Activated CD4-positive, alpha-beta T cell treated with anti-CD3 and anti-CD28 coated beads, Interleukin-2, amount 50 U/mL, for 4 hours (primary cell): ENCODE measurements at places on chromosomes 4 and X.

- no peak for DNase-seq
Observed at GRCh38 chrX:135625995-135626394, 87.4 kb upstream of the CT45A1 start.

GRCh38 chr4:16224264-16225166 lies 1.8 kb downstream of the TAPT1 start:
- DNase-seq = no peak

- DNase-seq = no peak
Observed at GRCh38 chr4:151718984-151719955, 41.5 kb downstream of the GATB start.

GRCh38 chrX:20267931-20268701 lies 1.4 kb upstream of the RPS6KA3 start:
- no peak for DNase-seq

GRCh38 chr4:105624530-105624929 lies 72.1 kb downstream of the ARHGEF38 start:
- no peak for DNase-seq

DNA sequence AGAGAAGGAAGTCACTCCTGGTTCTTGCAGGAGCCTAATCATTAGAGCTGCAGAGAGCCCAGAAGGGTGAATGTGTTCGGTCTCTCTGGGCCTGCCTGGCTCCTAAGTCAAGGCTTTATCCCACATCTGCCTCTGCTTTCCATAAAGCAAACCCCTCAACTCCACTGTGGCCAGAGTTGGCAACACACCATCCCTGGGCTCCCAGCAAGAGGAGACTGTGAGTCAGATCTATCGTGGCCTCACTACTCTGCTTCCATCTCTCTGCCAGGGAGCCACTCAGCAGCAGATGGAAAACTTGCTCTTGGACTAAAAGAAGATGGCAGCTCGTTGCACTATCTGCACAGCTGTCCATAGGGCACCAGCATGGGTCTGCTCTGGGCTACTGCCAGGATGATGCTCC lies 348.2 kb downstream of the FBXW7 start:
- DNase-seq = no peak

DNA sequence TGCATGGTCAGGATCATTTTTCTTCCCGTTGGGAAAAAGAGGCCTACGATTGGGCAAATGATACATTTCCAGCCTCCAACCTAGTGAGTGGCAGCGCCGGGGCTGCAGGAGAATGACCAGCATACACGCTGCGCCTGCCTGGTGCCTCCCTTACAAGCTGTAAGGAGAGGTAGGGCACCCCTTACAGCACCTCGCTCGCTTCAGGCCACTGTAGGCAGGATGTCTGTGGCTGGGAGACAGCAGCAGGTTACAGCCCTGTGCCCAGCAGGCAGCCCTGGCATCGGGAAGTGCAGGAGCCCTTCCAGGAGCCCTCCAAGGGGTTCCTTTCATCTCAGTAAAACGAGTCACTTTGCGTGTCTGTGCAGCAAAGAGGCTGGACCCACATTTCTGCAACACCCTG lies 88.4 kb downstream of the EVC start:
- no peak for DNase-seq

DNA sequence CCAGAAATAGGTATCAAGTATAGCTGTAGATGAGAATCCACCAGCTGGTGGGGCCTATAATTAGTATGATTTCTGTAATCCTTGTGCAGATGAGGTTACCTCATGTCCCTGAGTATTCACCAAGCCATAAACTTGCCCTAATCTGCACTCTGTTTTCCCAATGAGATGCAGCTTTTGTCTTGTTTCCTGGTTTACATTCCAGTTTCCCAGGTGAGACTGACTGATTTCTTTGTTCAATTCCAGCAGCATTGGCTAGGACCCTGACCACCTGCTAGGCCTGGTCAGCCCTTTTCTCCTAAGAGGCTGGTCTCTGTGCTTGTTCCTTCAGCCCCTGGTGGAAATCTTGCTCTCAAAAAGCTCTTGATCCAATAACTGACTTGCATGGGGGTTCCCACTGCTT lies 44.6 kb downstream of the GABRB1 start:
- no peak for DNase-seq
